ENCODE measurements at places on chromosomes 16 and 17.
A peak's percentile ranks its signal among the peaks of the same experiment; 100 is the strongest.

DNA sequence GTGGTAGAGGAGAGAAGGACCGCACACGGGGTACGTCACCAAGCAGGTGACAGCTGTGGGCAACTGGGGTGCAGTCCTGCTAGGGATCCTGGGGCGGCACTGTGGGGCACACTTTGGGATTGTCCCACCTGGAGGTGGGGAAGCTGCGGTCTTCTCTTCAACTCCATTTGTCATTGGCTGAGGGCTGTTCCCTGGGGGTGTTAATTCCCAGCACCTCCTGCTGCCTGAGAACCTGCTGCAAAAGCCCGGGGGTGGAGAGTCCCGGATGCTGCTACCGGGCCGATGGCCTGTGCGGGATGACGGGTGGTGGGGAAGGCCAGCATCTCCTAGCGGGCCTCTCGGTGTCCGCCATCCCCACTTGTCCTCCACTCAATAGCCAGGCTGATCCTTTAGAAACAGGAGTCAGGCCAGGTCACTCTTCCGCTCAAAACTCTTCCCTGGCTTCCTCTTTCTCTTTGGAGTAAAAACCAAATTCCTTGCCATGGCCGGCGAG, 100.2 kb downstream of the CYLD start:
- DNase-seq = no peak

DNA sequence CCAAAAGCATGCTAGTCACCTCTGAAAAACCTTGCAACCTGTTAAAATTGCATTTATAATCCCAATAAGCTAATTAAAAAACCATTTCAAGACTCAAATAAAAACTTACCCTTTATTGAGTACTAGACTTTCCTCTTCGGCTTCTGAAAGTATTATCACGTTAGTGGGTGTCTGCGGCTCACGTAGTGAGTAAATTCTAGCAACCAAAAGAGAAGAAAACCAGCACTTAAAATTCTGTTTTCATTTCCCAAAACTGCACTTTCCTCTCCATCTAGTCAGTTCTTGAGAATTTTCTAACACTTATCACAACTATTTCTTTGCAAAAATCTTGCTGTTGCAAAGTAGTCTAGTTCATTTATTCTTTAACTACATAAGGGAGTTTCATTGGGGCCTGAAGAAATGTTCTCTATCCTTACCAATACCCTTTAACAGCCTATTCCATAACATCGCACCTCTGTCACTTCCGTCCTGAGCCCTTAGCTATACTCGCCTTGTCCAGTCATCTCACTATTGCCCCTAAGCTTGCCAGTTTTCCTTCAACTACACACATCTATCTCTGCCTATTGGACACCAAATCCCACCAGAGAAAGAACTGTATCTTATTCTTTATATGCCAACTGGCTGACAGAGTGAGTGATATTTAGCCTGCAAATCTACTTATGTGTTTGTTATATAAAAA, 8.7 kb downstream of the NUP88 start:
- no peak for DNase-seq

- DNase-seq = no peak
Observed at GRCh38 chr16:74888232-74888862, 96.6 kb downstream of the WDR59 start.

DNA sequence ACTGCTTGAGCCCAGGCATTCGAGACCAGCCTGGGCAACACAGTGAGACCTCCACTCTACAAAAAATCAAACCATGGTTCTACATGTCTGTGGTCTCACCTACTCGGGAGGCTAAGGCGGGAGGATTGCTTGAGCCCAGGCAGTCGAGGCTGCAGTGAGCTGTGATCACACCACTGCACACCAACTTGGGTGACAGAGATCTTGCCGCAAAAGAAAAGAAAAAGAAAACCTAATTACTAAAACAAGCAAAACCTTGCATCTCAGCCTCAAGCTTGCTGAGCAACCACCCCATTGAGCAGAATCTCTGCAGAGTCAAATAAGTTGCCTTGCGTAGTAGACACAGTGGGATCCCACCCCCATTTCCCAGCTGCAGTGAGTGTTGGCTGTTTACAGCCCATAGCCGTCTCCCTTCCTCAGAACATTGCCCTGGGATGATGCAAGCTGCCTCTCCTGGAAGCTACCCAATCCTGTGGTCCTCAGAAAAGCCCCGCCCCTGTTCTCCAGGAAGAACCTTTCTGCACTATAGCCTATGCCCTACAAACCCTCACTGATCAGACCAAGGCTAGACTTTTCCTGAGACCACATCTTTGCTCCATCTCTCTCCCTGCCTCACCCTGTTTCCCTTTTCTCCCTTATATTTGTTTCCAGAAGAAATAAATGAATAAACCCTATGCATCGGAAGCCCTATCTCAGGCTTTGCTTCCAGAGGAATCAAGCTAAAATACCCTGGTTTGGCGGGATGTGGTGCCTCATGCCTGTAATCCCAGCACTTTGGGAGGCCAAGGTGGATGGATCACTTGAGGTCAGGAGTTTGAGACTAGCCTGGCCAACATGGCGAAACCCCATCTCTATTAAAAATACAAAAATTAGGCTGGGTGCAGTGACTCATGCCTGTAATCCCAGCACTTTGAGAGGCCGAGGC, 16.7 kb upstream of the ERN2 start:
- DNase-seq = no peak

DNA sequence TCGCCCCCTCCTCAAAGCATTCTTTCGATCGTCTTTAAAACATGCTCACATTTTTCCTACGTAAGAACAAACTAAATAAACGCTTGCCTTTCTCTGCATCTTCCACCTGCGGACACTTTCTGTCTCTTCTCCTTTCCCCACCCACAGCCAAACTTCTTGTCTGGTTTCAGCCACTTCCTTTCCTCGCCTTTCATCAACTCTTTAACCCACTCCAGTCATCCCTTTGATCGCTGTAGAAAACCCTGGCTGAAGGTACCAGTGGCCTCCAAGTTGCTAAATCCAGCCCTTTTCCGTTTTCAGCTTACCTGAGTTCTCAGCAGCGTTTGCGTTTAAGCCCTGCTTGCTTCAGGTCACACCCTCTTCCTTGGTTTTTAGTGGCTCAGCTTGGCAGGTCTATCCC, 483 bp downstream of the RPA1 start:
- no peak for DNase-seq

DNA sequence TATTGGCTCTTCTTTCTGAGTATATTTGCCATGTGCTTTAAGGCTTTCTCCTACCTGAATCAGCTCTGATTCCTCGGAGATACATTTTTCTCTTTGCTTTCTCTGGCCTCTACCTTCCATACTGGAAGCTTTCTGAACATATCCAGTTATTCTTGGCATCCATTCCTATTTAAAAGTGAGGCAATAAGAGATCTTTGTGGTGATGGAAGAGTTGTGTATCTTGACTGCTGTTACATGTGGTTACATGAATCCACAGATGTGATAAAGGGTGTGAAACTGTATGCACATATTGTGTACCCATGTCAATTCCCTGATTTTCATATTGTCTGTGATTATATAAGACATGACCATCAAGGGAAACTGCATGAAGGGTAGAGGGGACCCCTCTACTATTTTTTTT, 24.4 kb downstream of the UBE2O start:
- no peak for DNase-seq

GRCh38 chr17:50265212-50265611, 9.1 kb upstream of the TMEM92 start:
- DNase-seq = no peak

GRCh38 chr17:27778183-27778582, 22.1 kb downstream of the NOS2 start:
- DNase-seq = no peak

DNA sequence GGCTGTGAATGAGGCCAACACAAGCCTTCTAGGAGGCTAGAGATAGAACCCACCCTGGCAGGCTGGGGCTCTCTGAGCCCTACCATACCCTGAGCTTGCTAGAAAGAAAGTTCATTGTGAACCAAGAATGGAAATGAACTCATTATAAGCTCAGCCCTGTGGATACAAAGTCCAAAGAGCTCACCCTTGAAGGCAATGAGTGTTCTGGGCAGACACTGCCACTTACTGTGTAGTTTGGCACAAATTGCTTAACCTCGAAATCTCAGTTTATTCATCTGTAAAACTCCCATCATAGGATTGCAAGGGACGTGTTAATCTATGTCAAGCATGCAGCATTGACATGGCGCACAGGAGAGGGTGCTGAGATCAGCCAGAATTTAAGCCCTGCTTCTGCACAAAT, 5.5 kb downstream of the KDM8 start:
- DNase-seq = no peak

DNA sequence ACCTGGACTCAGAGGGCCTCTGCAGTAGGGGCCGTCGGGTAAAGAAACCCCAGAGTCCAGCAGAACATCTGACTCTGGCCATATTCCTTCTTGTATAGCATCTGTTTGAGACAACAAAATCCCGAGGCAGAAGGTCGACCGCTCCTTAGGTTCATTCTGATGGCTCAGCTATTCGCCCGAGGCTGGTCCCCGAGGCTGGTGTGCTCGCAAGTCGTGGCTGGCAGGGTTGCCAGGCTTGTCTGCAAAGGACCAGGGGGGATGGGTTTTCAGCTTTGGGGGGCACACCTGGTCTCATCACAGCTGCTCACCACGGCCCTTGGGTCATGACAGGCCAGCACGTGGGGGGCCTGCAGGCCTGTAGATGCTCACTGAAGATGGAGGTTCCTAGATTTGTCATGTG, 119.1 kb downstream of the BANP start:
- DNase-seq = no peak

GRCh38 chr17:1939981-1940809, 84.9 kb downstream of the RTN4RL1 start:
- no peak for DNase-seq

- no peak for DNase-seq
Observed at GRCh38 chr17:62140836-62141235, 75.8 kb upstream of the MED13 start.

- peak; percentile 55 for DNase-seq
Observed at GRCh38 chr16:27154705-27155521, 48.4 kb upstream of the KDM8 start.

- DNase-seq = no peak
Observed at GRCh38 chr16:72902206-72902605, 145.7 kb downstream of the ZFHX3 start.

DNA sequence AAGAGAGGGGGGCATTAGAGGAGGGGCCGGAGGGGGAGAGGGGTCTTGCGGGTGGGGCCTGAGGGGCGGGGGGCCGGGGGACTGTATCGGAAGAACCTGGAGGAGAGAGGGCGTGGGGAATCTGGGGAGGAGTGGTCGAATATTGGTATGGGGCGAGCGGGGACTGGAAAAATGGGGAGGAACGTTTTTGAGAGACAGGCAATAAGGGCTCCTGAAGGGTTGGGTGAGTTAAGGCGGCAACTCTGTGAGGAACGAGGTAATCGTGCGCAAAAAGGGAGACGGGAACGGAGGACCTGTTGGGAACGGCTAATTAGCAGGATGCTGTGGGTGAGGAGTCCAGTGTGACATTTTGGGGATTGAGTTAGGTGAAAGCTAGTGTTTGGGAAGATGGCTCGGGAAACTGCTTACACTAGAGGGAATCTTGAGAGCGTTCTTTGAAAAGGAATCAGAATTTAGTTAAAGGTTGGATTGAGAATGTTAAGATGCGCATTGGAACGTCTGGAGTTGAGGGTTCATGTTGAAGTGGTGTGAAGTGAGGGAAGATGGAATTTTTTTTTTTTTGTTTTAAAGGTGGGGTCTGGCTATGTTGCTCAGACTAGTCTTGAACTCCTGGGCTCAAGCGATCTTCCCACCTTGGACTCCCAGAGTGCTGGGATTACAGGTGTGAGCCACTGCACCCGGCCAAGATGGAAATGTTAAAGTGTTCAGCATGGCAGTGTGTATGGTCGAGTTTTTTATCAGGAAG, 662 bp downstream of the WIPF2 start:
- no peak for DNase-seq

DNA sequence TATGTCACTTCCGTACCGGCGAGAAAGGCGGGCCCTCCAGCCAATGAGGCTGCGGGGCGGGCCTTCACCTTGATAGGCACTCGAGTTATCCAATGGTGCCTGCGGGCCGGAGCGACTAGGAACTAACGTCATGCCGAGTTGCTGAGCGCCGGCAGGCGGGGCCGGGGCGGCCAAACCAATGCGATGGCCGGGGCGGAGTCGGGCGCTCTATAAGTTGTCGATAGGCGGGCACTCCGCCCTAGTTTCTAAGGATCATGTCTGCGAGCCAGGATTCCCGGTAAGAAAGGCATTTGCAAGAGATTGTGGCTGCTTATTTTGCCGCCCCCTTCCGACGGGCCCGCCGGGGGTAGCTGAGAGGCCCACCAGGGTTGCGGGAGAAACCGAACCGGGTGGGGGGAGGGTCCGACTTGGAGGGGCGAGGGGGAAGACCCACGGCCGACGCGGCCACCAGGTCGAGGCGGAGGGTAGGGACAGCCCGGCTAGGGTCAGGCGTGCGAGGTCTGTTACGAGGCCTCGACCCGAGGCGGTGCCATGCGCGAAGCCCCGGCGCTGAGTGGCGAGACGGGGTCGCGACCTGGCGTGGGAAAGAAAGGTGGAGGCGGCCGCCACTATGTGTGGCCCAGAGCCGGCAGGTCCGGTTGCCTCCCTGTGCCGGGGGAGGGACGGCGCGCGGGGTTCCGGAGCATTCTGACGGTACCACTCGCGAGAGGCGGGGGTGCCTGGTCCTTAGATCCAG, 6.7 kb upstream of the CD68 start:
- DNase-seq = peak; percentile 99

- no peak for DNase-seq
Observed at GRCh38 chr17:28216528-28216927, 102.5 kb upstream of the TMEM97 start.

GRCh38 chr17:73744411-73744810, 100.2 kb upstream of the SDK2 start:
- DNase-seq = no peak

DNA sequence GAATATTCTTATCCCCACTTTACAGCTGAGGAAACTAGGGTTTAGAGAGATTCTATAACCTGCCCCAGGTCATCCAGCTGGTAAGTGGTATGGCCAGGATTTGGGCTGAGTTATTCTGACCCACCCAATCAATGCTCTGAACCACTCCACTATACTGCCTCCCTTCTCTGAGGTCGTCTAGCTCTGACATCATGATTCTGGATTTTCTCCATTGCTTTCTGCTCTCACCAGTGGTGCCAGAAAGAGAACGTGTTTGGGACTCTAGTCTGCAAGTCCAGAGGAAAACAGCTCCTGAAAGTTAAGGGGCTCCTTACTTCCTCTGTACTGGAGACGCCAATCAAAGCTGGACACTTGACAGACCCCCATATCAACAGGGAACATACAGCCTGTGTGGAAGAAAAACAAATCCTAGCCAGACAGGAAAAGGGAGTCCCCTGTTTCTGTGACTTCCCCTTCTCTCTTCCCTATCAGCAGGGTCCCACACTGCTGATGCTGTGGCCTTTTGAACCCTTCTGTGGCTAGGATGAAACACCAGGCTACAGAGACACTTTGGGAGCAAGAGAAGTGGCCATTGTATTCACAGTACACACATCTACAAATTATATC, 6.0 kb upstream of the EZH1 start:
- no peak for DNase-seq

DNA sequence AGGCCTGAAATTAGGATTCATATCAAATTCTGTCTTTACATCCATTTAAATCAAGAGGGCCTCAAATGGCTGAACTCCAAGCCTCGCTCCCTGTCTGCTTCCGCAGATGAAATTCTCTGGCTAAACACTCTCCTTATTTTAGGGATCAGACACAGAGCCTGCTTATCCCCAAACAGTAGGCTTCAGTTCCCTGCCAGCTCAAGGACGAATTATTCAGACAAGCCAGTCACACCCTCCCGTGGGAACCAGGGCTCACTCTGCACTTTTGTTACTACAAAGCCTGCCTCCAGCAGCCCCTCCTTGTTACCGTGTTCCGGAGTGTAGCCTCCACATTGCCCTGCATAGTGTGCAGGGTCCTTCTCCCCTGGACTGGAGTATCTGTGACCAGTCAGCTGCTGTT, 46.6 kb upstream of the LCMT1 start:
- DNase-seq = no peak

All from activated T-helper 1 cell treated with anti-CD3 and anti-CD28 coated beads, Interleukin-2, amount 50 U/mL, for 16 hours (primary cell).